ENCODE measurements at places on chromosomes 16 and 17.

DNA sequence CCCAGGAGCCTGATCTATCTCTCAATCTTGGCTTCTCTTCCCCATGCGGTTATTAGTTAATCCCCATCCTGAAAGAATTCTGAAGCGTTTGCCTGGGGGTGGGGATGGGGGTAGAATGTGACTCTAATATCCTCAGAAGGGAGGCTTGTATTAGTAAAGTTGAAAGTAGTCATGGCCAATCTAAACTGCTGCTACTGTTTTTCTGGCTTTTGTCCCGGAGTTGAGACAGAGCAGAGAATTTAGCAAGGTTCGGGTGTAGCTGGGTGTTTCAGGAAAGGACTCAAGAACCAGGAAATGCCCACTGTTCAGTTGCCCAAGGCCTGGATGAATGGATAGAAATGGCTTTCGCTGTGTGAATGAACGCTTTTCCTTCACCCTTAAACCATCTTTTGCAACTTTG, 17.6 kb upstream of the ITGAM start:
- DNase-seq: peak; percentile 6

GRCh38 chr16:75264457-75264998, 13.1 kb upstream of the BCAR1 start:
- DNase-seq: peak; percentile 65

DNA sequence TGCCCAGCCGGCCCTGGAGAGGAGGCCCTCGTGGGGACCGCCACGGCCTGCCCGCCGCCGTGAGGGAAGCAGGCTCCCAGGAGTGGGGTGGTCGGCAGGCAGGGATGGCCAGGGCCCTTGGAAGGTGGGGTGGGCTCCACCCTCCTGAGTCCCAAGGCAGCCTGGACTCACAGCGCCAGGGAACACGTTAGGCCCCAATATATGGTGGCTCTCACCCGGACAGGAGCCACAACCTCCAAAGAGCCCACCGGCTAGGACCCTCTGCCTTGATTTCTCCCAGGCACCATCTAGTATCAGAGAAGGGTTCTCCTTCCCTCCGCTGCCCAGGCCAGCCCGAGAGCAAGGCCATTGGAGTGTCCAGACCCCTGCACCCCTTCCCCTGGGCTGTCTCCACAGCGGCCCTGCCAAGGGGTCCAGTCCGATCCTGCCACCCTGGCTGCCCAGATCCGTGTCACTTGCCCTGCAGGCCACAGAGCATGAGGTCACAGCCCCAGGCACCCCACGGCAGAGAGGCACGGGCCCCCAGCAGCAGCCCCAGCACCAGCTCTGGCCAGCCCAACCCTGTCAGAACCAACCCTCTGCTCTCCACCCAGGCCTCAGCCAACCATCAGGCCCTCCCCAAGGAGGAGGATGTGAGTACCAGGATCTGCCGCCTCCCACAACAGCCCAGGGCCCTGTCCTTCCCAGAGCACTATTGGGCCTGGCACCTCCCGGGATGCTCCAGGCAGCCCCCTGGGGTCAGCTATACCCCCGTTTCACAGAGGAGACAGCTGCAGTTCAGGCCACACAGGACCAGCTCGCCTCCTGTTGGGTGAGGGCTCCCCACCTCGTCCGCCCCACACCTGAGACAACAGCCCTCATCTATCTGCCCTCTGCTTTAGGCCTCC, 1.1 kb upstream of the AXIN1 start:
- no peak for DNase-seq

DNA sequence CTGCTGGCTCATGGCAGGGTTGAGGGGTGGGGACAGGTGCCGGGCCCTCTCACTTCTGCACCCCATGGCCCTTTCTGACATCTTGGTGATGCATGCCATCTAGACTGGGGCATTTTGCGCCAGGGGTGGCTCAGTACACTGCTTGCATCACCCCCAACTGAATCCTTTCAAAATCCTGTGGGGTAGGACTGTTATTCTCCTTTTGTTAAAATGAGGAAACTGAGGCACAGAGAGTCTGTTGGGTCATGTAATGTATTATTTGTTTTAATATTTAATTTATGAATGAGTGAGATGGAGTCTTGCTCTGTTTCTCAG, 9.9 kb downstream of the ADCY7 start:
- no peak for DNase-seq

GRCh38 chr17:10077561-10078299, 120.7 kb downstream of the GAS7 start:
- DNase-seq: no peak

- DNase-seq: no peak
Observed at GRCh38 chr17:6078458-6078871, 8.3 kb downstream of the WSCD1 start.

DNA sequence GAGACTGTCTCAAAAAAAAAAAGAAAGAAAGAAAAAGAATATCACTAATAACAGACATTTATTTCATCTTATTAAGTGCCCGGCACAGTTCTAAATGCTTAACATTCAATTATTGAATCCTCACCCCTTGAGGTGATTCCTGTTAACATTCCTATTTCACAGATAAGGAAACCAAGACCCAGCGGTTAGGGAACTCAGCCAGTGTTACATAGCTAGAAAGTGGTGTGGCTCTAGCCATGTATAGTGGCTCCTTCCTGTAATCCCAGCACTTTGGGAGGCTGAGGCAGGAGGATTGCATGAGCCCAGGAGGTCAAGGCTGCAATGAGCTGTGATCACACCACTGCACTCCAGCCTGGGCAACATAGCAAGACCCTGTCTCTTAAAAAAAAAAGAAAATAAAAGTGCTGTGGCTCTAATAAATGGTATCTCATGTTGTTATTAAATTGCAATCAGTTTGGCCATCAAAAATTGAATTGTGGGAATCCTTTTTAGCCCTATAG, 28.1 kb downstream of the ZNRF1 start:
- no peak for DNase-seq
